D341Med (cell line): ENCODE measurements at places on chromosomes 4 and X.

DNA sequence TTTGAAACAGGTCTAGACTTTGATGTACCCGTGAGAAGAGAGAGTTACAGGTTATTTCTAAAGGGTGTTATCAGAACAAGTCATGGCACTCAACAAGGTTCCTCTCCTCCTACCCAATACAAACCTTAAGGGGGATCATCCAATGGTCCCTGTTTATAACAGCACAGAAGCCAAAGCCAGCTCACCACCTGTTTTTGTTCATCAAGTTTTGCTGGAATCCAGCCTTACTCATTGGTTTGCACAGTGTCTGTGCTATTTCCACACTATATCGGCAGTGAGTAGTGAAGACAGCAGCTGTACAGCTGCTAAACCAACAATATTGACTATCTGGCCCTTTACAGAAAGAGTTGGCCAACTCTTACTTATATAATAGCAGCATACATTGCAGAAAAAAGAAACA, 262.1 kb upstream of the STS start:
- no peak for DNase-seq

- DNase-seq: peak; percentile 22
Measured at GRCh38 chr4:13527981-13528820, 16.1 kb downstream of the NKX3-2 start.

- DNase-seq: no peak
Measured at GRCh38 chr4:153110739-153111138, 93.5 kb upstream of the TRIM2 start.

DNA sequence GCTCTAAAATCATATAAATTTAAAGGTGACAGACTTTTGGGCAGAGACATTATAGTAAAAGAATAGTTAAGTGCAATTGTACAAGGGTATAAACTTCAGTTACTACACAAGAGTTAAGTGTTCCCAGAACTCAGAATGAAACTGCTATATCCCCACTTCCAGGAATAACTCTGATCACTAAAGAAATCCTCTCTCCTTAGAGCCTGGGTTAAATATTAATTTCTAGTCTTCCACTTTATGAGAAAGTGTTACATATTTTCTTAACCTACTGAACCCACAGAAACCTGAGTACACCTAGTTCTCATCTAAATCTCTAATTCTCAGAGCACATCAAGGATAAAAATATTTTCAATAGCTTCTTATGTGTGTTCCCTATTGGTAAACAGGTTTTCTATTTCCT, 99.1 kb upstream of the USP38 start:
- DNase-seq: no peak

- no peak for DNase-seq
Measured at GRCh38 chr4:185437809-185438208, 12.0 kb upstream of the UFSP2 start.

- DNase-seq: peak; percentile 75
Measured at GRCh38 chr4:90127706-90128345, 632 bp downstream of the CCSER1 start.

DNA sequence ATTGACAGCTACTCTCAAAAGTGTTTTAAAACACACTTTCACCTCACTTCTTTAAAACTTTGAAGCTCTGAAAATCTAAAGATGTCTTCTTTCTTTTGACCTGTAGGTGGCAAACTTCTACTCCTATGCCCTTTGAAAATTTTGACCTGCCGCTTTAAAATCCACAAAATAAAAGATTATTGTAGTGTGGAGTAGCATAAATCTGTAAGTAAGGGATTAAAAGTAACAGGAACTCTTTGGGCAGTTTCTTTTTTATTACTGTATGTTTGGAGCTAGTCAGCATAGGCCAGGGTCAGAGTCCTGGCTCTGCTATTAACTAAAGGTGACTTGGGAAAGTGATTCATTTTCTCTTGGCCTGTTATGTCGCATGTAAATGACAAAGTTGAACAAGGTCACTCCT, 25.5 kb downstream of the BBS12 start:
- DNase-seq: peak; percentile 29

DNA sequence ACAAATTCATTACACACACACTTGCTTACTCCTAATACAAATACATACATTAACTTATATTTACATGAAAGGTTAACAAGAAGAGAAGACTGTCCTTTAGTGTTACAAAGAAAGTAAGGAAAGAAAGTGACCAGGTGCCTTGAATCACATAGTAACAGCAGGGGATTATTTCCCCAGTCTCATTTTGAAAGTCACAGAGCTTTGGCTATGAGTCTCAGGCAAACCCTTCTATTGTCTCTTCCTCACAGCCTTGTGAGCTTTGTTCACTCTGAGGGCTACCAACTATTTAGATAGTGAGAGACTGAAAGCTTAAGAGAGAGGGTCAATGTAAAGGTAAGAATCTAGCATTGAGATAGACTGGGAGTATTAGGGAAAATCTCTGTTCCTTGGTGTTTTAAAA, 161.6 kb downstream of the NPNT start:
- no peak for DNase-seq

DNA sequence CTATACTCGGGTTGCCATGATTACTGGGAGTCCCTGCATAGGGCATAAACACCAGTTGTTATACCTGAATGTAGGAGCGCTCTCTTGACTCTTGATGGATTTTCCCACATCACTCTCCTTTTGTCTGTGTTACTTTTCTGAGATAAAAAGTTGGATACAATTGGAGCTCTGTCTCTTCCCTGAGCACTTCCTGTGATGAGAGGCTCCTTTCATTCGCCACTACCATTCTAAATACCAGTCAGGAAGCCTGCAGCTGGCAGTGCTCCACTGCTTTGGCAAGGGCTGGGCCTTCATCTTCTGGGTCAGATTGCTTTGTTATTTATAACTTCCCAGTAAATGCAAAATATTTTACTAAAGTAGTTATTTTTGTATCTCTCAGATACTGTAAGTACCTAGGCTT, 13.9 kb downstream of the TCEANC start:
- no peak for DNase-seq

DNA sequence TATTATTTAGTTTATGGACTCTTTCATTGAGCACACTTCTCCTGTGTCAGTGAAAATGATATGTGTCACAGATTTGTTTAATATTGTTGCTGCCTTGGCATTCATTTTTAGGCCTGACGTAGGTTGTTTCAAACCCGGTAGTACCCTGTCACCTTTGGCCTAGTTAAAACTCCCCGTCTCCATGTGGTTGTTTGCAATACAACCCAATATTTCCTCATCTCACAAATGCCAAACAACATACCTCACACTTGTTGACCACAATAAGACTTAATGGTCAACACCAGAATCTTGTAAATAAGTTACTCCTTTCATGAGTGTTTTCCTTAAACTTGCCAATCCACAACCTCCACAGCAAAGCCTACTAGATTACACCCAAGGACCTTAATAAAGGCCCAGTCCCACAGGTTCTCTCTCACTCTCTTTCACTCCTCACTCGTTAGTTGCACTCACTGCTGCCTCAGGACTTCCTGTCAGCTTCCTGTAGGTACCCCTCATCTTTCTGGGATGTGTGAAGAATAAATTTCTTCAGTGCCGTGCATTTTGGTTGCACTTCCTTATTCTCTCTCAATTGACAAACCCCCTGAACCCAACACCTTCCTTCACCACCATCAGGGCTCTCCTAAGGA, 31.3 kb downstream of the IL13RA2 start:
- DNase-seq: no peak

GRCh38 chrX:63754136-63754859, 30.7 kb downstream of the ARHGEF9 start:
- no peak for DNase-seq

- peak; percentile 21 for DNase-seq
Measured at GRCh38 chr4:105715692-105716278, 7.2 kb downstream of the GSTCD start.
